Panc1 (cell line): ENCODE measurements at places on chromosomes 11 and 22. TPM values are rescaled to one million over a fixed set of nuclear protein-coding genes. Genes with fewer than 3 reads are reported as not detected.

Gene DUSP8
- total RNA-seq, result 5.5 TPM

GRCh38 chr11:975827-976226, 50.2 kb downstream of the AP2A2 start:
- no peaks in the 10 kb centered on the region for H3K4me1 ChIP-seq
- peaks cover 5% of the 10 kb centered on the region; the same call in 1 of the 2 replicates for H3K36me3 ChIP-seq
- no peak for DNase-seq
- H3K27me3 ChIP-seq, result no peaks in the 10 kb centered on the region
- H3K27ac ChIP-seq, result no peak overlapping the region
- no peak overlapping the region for H3K4me3 ChIP-seq

Gene CASP5
- total RNA-seq, result not detected

GRCh38 chr11:12164061-12165014, 53.9 kb downstream of the MICAL2 start:
- peak overlapping the region; percentile 89 for H3K27ac ChIP-seq
- H3K4me1 ChIP-seq, result peaks cover 91% of the 10 kb centered on the region
- no peaks in the 10 kb centered on the region for H3K27me3 ChIP-seq
- peaks cover 3% of the 10 kb centered on the region for H3K36me3 ChIP-seq

Gene FKBP2
- total RNA-seq, result 71.8 TPM

GRCh38 chr11:36404831-36405230, 105.2 kb downstream of the TRAF6 start:
- no peak for DNase-seq
- H3K27ac ChIP-seq, result no peak overlapping the region
- H3K36me3 ChIP-seq, result no peaks in the 10 kb centered on the region
- H3K27me3 ChIP-seq, result peaks cover 4% of the 10 kb centered on the region

Gene BAIAP2L2
- total RNA-seq, result 0.18 TPM

DNA sequence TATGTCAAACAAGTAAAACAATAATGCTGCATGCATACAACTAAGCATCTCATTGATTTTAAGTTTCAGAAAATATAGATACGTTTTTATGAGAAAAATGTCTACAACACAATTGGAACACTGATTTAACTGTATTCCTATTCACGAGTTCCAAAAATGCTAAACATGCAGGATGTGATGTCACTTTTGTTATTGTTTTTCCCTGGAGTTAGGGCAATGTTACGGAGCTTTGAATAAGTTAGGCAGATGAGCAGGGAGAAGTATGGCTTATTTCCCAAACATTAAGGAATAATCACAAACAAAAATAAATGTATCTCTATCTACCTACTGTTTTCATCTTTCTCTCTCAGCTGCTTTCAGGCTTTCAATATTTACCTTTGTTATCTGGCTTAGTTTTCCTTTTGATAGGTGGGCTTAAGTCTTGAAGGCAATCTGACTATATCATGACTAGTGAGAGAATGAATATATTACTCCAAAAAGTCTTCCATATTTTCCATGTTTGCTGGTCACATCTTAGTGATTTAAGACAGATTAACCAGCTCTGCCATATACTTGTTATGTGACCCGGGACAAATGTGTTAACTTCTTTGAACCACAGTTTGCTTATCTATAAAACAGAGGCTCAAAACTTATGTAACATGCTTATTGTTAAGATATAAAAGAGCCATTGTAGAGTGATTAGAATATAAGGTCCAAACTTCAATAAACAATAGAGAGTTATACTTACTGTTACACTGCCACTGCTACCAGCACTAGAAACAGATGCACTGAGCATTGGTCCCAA, 854.4 kb upstream of the CCDC90B start:
- no peaks in the 10 kb centered on the region for H3K4me1 ChIP-seq
- H3K4me3 ChIP-seq, result no peak overlapping the region
- H3K27ac ChIP-seq, result no peak overlapping the region
- DNase-seq, result no peak
- no peaks in the 10 kb centered on the region for H3K27me3 ChIP-seq

GRCh38 chr11:57977709-57978108, 46.0 kb upstream of the OR9Q1 start:
- no peak overlapping the region for H3K27ac ChIP-seq
- no peaks in the 10 kb centered on the region for H3K36me3 ChIP-seq
- H3K4me1 ChIP-seq, result no peaks in the 10 kb centered on the region
- H3K27me3 ChIP-seq, result no peaks in the 10 kb centered on the region
- DNase-seq, result no peak

- H3K27ac ChIP-seq, result no peak overlapping the region
- H3K27me3 ChIP-seq, result no peaks in the 10 kb centered on the region
- DNase-seq, result no peak
- no peaks in the 10 kb centered on the region; the same call in 1 of the 2 replicates for H3K36me3 ChIP-seq
Observed at GRCh38 chr11:93145390-93145915, 52.3 kb downstream of the SLC36A4 start.

- DNase-seq, result peak; percentile 32
- peaks cover 3% of the 10 kb centered on the region; the same call in 1 of the 2 replicates for H3K4me1 ChIP-seq
- H3K27me3 ChIP-seq, result peaks cover 20% of the 10 kb centered on the region
- no peak overlapping the region for H3K27ac ChIP-seq
Observed at GRCh38 chr11:45332276-45332934, 46.3 kb upstream of the SYT13 start.

- no peaks in the 10 kb centered on the region for H3K36me3 ChIP-seq
- H3K27me3 ChIP-seq, result no peaks in the 10 kb centered on the region
- peak; percentile 58 for DNase-seq
- H3K4me3 ChIP-seq, result no peak overlapping the region
- no peaks in the 10 kb centered on the region for H3K4me1 ChIP-seq
- no peak overlapping the region for H3K27ac ChIP-seq
Observed at GRCh38 chr11:119474682-119475596, 52.0 kb upstream of the THY1 start.

- peaks cover 38% of the 10 kb centered on the region for H3K36me3 ChIP-seq
- no peaks in the 10 kb centered on the region for H3K4me1 ChIP-seq
- H3K27me3 ChIP-seq, result no peaks in the 10 kb centered on the region
- no peak overlapping the region for H3K27ac ChIP-seq
- no peak for DNase-seq
- H3K4me3 ChIP-seq, result no peak overlapping the region
Observed at GRCh38 chr11:47723041-47723440, 7.9 kb upstream of the AGBL2 start.

Gene MPPED2
- not detected for total RNA-seq

DNA sequence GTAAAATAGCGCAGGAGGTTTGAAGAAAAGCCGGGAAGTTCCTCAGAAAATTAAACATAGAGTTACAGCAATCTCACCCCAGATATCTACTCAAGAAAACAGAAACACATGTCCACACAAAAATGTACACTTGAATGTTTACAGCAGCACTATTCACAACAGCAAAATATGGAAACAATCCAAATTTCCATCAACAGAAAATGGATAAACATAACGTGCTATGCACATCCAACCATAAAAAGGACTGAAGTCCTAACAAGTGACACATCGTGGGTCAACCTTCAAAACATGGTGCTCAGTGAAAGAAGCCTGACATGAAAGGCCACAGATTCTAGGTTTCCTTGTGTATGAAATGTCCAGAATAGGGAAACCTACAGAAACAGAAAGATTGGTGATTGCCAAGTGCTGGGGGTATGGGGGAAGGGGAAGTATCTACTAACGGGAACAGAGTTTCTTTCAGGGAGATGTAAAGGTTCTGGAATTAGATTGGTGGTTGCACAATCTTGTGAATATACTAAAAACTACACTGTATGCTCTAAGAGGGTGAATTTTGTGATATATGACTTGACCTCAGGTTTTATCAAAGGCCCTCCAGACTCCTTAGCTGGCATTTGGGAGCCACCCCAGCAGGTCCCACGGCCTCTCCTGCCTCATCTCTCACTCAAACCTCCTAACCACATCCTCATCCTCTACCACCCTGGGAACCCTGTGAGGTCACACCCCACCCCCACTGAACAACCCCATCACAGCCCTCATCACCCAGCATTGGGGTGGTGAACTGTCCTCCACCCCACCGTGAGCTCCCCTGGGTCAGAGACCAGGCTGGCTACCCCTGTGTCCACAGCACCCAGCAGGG, 69.2 kb upstream of the PRR5 start:
- no peak overlapping the region for H3K4me3 ChIP-seq
- H3K27ac ChIP-seq, result no peak overlapping the region
- H3K36me3 ChIP-seq, result no peaks in the 10 kb centered on the region
- no peak for DNase-seq
- H3K4me1 ChIP-seq, result no peaks in the 10 kb centered on the region

- no peak for DNase-seq
- H3K4me3 ChIP-seq, result no peak overlapping the region
- no peaks in the 10 kb centered on the region for H3K36me3 ChIP-seq
- H3K4me1 ChIP-seq, result no peaks in the 10 kb centered on the region
Observed at GRCh38 chr11:120853435-120853834, 170.5 kb upstream of the TBCEL start.

DNA sequence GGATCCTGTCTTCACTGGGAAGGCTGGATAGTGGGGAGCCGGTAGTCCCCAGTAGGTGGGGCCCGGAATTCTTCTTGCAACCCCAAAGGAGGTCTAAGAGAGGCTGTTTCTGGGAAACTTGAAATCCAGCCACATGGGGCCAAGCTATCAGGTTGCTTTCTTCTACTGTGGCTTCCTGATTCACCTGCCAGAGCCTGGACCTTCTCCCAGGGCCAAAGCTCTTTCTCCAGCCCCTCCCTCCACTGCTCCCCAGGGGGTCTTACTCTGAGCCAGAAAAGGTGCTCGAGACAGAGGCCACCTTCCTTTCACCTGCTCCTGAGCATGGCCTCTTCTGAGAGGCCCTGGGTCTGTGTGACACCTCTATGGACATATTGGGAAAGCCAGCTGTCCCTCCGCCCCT, 9.1 kb downstream of the TST start:
- no peak overlapping the region for H3K27ac ChIP-seq
- no peak overlapping the region for H3K4me3 ChIP-seq
- no peak for DNase-seq
- no peaks in the 10 kb centered on the region for H3K36me3 ChIP-seq
- peaks cover 3% of the 10 kb centered on the region; the same call in 1 of the 2 replicates for H3K27me3 ChIP-seq

GRCh38 chr11:14300661-14301304, 58.2 kb downstream of the RRAS2 start:
- H3K27ac ChIP-seq, result no peak overlapping the region
- H3K36me3 ChIP-seq, result no peaks in the 10 kb centered on the region
- DNase-seq, result peak; percentile 58
- no peaks in the 10 kb centered on the region for H3K4me1 ChIP-seq
- no peak overlapping the region for H3K4me3 ChIP-seq

- no peak overlapping the region for H3K27ac ChIP-seq
- no peaks in the 10 kb centered on the region for H3K36me3 ChIP-seq
- H3K27me3 ChIP-seq, result no peaks in the 10 kb centered on the region
- H3K4me1 ChIP-seq, result no peaks in the 10 kb centered on the region
- no peak for DNase-seq
Observed at GRCh38 chr11:82105331-82105998, 628.2 kb downstream of the FAM181B start.
